ENCODE measurements at places on chromosomes 11 and 22.
A peak's percentile ranks its signal among the peaks of the same experiment; 100 is the strongest.

- DNase-seq = no peak
Observed at GRCh38 chr11:45892856-45893255, 7.4 kb downstream of the MAPK8IP1 start.

DNA sequence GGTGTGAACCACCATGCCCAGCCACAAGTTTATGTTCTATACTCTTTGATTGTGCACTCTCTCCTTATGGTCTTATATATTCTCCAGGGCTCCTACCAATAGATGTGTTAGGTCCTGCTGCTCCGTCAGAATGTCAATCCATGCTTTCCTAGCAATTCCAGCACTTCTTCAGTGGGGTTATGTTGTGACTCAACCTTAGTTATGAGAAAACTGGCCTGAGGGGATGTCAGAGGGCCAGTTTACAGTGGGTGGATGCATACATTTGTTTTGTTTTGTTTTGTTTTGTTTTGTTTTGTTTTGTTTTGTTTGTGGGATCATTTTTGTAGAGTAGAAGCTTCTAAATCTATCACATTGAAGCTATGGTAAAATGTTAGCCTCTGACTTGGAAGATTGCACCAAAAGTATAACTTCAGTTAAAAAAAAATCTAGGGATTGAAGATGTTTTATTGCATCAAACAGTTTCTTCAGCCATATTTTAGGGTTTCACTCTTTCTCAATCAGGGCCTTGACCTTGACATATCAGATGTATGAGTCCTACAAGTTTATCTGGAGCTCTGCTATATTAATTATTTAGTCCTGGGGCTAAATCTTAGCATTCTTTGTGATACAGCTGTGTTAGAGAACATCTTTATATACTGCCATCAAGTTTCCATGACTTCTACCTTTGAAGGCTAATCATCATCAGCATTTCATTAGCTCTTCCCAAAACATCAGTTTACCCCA lies 191.6 kb upstream of the CNTN5 start:
- no peak for DNase-seq

- no peak for DNase-seq
Observed at GRCh38 chr11:77418155-77418970, 55.5 kb downstream of the PAK1 start.

- no peak for DNase-seq
Observed at GRCh38 chr11:111603611-111604130, 1.4 kb downstream of the SIK2 start.

- no peak for DNase-seq
Observed at GRCh38 chr11:9210922-9211320, 54.2 kb downstream of the DENND5A start.

DNA sequence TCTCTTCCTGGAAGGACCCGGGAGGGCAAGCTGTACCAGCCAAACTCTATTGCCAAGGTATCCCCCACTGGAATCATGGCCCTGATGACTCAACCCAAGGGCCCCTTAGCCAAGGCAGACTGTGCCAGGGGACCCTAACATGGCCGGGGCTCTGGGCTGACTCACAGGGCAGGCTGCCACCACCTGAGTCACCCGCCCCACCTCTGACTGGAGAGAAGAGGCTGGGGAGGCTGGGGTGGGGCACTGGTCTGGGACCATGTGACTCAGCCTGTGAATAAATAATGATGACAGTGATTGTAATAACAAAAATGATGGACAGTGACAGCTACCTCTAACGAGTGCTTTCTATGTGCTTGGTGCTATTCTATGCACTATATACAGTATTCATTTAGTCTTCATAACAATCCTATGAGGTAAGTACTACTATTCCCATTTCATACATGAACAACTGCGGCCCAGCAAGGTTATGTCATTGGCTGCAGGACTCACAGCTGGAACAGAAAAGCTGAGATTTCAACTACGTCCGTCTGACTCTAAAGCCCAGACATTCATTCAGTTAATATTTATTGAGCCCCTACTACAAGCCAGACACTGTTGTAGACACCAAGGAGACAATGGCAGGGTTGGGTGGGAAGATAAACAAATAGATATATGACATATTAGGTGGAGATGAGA lies 84.2 kb downstream of the FBXO7 start:
- DNase-seq = no peak

DNA sequence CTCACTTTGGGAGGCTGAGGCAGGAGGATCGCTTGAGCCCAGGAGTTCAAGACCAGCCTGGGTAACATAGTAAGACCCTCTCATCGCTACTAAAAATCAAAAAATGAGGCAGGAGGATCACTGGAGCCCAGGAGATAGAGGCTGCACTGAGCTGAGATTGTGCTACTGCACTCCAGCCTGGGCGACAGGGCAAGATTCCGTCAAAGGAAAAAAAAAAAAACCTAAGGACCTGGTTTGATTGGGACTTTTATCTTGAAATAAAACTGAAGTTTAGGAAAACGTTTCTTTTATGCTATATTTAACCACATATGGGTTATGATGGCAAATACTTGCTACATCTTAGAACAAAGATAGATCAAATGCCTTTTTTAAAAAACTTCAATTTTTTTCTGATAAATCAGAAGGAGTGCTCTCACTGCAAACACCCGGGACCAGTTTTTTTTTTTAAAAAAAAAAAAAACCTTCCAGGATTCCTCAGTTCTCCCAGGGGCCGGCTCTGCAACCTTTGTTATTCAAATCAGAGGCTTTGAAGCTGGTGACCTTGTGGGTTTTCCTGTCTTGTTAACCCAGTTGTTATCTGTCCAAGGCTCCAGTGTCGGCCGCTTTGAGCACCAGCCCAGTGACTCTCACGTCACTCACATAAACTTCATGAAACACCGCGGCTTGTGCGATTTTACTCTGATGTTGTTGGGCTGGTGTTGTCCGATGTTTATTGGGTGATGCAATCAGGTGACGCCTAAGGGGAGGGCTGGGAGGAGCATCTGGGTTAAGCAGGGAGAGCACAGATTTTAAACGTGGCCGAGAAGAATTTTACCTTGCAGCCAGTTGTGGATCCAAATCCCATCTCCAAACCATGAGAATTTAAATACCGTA lies 24.7 kb upstream of the SLC22A12 start:
- peak; percentile 7 for DNase-seq

DNA sequence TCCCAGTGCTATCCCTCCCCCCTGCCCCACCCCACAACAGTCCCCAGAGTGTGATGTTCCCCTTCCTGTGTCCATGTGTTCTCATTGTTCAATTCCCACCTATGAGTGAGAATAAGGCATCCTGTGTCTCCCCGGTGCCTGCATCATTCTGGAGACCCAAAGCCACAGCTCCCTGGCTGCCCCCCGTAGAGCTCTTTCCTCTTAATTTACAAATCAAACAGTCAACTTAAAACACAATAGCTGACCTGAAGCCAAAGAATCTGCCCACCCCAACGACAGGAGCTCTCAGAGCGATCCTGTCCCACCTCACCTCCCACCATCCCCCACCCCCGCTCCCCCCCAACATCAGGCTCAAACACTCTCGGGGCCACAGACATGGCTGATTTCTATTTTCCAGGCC lies 558.3 kb downstream of the BRD1 start:
- no peak for DNase-seq

DNA sequence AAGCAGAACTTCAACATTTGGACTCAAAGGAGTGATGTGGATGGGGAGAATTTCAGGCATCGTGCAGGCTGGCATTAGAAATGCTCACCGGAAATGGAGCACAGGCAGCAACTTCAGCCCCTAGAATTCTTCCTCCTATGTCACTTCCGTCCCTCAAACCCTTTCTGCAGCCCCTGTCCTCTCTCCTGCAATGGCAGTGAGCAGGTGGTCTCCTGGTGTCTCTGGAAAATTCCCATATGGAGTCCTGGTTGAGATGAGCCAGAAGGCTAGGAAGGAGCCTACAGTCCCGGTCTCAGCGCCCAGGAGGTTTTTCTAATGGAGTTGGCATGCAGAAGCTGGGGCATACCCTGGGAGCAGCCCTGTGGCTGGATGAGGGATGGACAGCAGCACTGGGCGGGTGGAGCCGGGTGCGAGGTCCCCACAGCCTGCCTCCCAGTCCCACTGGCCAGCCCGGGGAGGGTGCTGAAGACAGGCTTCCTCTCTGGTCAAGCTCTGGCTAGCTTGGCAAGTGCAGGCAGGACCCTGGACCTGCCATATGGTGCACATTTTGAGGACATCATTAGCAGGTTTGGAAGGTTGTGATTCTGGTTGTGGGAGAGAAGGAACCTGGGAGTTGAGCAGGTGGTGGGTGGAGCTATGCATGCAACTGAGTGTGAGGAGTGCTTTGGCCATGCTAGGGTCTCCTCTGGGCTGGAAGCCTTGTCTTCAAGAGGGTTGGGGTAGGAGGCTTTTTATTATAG lies 59.8 kb upstream of the B3GAT1 start:
- DNase-seq = no peak

- no peak for DNase-seq
Observed at GRCh38 chr22:23240639-23241389, 60.5 kb downstream of the BCR start.

- no peak for DNase-seq
Observed at GRCh38 chr11:66343176-66343575, 1.7 kb downstream of the BRMS1 start.

DNA sequence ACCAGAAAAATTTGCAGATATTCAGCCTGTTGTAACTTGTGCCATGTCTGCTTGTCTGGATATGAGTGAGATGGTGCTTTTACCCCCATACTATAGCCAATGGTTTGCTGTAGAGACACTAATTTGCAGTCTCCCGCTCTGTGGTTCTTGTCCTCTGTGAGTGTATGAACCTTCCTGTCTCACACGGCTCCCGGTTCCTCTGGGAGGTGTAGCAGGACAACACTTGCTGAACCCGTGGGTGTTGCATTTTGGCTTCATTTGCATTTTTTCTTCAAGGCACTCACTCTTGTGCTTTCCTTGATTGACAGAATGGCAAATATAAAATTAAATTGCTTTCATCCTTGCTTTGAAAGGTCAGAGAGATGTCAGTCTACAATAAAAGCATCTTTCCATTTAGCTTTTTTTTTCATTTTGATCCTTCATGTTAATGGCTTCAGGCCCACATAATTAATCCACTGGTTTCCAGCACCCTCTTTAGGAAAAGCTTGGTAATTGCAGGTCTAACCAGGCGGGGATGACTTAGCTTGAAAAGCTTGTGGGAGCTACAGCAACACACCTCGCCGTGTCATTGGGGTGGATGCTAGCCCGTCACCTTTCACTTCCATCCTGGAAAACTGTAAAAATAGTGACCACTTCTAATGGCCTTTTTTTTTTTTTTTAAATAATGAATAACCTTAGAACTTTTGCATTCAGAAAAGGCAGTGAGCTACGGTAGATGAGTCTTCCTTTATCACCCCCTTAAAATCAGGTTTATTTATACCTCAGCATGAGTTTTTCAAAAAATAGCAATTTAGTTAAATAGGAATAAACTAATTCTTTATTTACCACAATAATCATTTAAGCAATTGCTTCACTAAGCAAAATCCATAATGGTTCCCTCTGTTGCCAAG lies 27.4 kb upstream of the ST14 start:
- DNase-seq = peak; percentile 15

- DNase-seq = no peak
Observed at GRCh38 chr11:26947379-26947844, 46.5 kb upstream of the FIBIN start.

GRCh38 chr22:28788601-28789000 lies 11.8 kb downstream of the XBP1 start:
- DNase-seq = no peak

GRCh38 chr22:42231929-42232328 lies 38.5 kb downstream of the TCF20 start:
- DNase-seq = no peak

- DNase-seq = no peak
Observed at GRCh38 chr22:29855611-29856181, 17.6 kb upstream of the ASCC2 start.

DNA sequence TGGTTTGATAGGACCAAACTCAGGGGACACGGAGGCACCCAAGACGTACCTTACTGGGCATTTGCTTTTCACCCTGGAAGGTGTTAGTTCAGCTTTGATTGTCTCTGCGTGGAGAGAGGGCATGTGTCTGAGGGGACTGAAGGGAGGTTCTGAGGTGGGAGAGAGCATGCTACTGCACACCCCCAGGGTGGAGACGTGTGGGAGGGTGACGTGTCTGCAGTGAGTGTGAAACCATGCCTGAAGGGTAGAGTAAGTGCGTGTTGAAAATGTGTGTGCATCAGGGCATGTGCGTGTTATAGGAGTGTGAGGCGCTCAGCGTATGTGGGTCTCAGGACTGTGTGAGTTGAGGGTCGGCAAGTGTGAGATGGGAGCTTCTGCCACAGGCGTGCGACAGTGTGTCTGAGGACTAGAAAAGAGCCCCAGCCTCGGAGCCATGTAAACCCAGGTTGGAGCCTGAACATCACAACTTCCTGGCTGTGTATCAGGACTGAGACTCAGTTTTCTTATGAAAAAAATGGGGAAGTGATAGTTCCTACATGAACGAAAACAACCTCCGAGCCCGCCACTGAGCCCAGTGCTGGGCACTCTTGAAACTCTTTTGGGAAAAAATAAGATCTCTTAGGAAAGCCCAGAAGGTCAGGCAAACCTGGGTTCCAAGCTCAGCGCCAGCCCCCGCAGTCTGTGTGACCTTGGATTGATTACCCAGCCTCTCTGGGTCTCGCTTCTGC lies 11.8 kb upstream of the KCNJ11 start:
- no peak for DNase-seq

All from SHP77 (cell line).